A549 treated with ZK216348 at 1 μM for 4 hours (cell line): ENCODE measurements at places on chromosomes 13 and 19. TPM values are rescaled to one million over a fixed set of nuclear protein-coding genes. Genes with fewer than 3 reads are reported as not detected.

ZFP14 gene
- total RNA-seq = 2.1 to 2.9 TPM (median 2.5 TPM) in 5 replicates

CEACAM20 gene
- 0.09 to 0.11 TPM in 2 of 5 replicates, not detected in the others for total RNA-seq

CNN1 gene
- 0.17 to 0.68 TPM (median 0.42 TPM) in 5 replicates for total RNA-seq

GCDH gene
- total RNA-seq = 7.4 to 10.3 TPM (median 9.3 TPM) in 5 replicates

PINLYP gene
- 0.18 to 0.40 TPM (median 0.32 TPM) in 4 of 5 replicates, not detected in the other for total RNA-seq

RFPL4AL1 gene
- not detected in 5 replicates for total RNA-seq

KIR2DL4 gene
- total RNA-seq = not detected in 5 replicates

CGB2 gene
- total RNA-seq = 0.41 to 0.94 TPM in 2 of 5 replicates, not detected in the others

PSPN gene
- total RNA-seq = 0.50 to 1.1 TPM (median 0.69 TPM) in 5 replicates
